ENCODE measurements at places on chromosomes 7 and 10. TPM values are rescaled to one million over a fixed set of nuclear protein-coding genes. Genes with fewer than 3 reads are reported as not detected.

HOXA1 gene
- polyA plus RNA-seq = 1.1 TPM

ZCWPW1 gene
- polyA plus RNA-seq = 3.5 TPM

MICALL2 gene
- 0.35 TPM for polyA plus RNA-seq

TFR2 gene
- polyA plus RNA-seq = 2.0 TPM

TSPAN13 gene
- polyA plus RNA-seq = 0.10 TPM

SMARCD3 gene
- polyA plus RNA-seq = 1.5 TPM

LAMB1 gene
- polyA plus RNA-seq = 0.73 TPM

BHLHA15 gene
- not detected for polyA plus RNA-seq

ADAM8 gene
- 45.3 TPM for polyA plus RNA-seq

CRYGN gene
- 0.39 TPM for polyA plus RNA-seq

STAG3 gene
- 0.72 TPM for polyA plus RNA-seq

TBC1D12 gene
- not detected for polyA plus RNA-seq

NUTM2E gene
- polyA plus RNA-seq = not detected

ZP3 gene
- 1.6 TPM for polyA plus RNA-seq

UTF1 gene
- not detected for polyA plus RNA-seq

CDK14 gene
- 0.58 TPM for polyA plus RNA-seq

NRF1 gene
- polyA plus RNA-seq = 26.3 TPM

ZNF789 gene
- 4.2 TPM for polyA plus RNA-seq

PILRA gene
- polyA plus RNA-seq = 0.39 TPM

LRRC17 gene
- polyA plus RNA-seq = not detected

RTKN2 gene
- polyA plus RNA-seq = 64.2 TPM

All from CD4-positive, CD25-positive, alpha-beta regulatory T cell (primary cell).